ENCODE measurements at places on chromosomes 5 and 9. TPM values are rescaled to one million over a fixed set of nuclear protein-coding genes. Genes with fewer than 3 reads are reported as not detected.

ATP10B gene
- 0.74 TPM for total RNA-seq

C1QTNF3 gene
- total RNA-seq: 1.6 TPM

ZFP62 gene
- 24.5 TPM for total RNA-seq

SLC6A18 gene
- total RNA-seq: not detected

SUSD3 gene
- total RNA-seq: 471 TPM

ENG gene
- 336 TPM for total RNA-seq

OR1B1 gene
- not detected for total RNA-seq

ENC1 gene
- 78.1 TPM for total RNA-seq

SPATA31E1 gene
- 0.68 TPM for total RNA-seq

GABRA6 gene
- total RNA-seq: 6.1 TPM

CERCAM gene
- 30.5 TPM for total RNA-seq

NSG2 gene
- 0.74 TPM for total RNA-seq

DNA sequence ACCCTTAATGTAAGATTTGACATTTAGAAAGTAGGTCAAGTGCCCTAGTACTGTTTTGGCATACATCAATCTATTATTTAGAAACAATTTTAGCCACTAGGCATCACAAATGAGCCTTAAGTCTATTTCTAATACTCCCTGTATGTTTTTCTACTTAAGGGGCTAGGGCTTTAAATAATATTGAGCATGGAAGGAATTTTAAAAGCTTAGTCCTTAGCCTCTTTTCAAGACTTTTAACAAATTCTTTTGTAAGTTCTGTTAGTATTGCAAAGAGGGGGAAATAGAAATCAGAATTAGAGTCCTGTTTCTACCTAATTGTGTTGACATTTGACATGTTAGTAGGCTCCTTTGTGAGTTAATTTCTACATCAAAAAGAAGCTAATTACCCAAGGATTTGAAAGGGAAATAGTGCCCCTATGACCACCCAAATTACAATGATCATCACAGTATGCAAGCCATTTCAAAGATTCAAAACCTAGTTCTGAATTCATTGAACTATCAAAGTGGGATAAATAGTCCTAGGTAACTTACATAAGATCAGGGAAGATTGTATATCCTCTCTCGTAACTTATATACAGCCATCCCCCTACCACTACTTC is 647.8 kb upstream of the ACO1 start:
- no peak for DNase-seq

- DNase-seq: no peak
These were observed 43.9 kb upstream of the RNF130 start for GRCh38 chr5:180115326-180116076.

DNA sequence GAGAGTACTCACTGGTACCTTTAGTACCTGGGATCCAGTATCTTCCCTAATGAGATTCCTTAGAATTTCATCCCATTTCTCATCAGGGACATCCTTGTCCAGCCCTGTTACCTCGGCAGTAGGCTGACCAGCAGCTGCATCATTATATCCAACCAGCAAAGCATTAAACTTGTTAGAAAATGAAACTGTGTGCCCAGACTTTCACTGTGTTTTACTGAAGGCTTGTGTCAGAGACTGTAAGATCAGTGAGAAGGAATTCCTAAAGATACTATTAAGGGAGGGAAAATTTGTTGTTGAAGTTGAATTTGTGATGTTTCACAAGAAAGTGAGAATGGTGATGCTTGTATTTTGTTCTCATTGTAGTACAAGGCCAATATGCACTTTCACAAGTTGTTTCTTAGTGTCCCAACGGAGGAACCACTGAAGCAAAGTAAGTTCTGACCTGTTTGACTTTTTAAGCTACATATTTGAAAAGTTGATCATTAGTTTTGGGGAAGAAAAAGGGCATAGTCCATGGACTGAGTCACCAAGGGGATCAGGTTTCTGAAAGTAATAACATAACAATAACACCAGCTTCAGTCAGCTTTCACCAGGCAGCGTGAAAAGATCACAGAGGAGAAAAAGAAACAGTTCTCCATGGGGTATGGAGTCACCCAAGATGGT is 48.8 kb downstream of the GRAMD2B start:
- DNase-seq: no peak

DNA sequence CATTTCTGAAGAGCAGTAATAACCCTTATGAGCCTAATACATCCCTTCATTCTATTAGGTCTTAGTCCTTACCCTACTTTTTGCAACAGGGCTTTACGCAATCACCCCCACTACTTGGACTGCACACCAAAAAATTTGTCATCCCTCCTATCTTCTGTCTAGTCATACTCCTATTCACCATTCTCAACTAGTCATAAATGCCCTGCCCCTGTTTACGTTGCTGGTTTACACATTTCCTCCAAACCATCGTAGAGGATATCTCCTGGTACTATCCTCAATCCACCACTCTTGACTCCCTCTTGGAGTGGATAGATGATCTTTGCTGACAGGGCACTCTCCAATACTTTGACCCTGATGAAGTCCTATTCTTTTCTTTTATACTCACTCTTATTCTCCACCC is 98.2 kb upstream of the CCNG1 start:
- DNase-seq: no peak

- DNase-seq: no peak
These were observed 64.1 kb upstream of the RAD23B start for GRCh38 chr9:107218829-107219485.

DNA sequence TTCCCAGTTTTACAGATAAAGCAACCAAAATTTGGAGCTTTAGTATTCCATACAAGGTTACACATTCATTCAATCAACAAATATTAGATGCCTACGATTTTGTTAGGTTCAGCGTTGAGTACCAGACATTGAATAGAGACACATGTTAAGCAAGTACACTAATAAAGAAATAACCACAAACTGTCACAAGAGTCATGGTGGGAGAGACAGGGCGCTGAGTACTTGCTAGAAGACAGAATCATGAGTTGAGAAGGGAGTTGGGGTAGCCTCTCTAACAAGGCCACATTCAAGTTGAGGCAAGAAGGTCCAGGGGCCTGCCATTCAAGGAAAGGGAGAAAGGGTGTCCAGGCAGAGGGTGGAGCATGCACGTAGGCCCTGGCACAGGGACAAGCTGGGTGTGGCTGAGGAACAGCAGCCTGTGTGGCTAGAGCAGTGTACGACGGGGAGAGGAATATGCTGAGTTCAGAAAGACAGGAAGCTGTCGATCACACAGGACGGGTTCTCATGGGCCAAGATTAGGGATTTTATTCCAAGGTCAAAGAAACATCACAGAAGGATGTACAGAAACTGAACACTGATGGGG is 17.0 kb downstream of the CDK5RAP2 start:
- no peak for DNase-seq

GRCh38 chr5:55575815-55576583 is 41.2 kb upstream of the PLPP1 start:
- no peak for DNase-seq

DNA sequence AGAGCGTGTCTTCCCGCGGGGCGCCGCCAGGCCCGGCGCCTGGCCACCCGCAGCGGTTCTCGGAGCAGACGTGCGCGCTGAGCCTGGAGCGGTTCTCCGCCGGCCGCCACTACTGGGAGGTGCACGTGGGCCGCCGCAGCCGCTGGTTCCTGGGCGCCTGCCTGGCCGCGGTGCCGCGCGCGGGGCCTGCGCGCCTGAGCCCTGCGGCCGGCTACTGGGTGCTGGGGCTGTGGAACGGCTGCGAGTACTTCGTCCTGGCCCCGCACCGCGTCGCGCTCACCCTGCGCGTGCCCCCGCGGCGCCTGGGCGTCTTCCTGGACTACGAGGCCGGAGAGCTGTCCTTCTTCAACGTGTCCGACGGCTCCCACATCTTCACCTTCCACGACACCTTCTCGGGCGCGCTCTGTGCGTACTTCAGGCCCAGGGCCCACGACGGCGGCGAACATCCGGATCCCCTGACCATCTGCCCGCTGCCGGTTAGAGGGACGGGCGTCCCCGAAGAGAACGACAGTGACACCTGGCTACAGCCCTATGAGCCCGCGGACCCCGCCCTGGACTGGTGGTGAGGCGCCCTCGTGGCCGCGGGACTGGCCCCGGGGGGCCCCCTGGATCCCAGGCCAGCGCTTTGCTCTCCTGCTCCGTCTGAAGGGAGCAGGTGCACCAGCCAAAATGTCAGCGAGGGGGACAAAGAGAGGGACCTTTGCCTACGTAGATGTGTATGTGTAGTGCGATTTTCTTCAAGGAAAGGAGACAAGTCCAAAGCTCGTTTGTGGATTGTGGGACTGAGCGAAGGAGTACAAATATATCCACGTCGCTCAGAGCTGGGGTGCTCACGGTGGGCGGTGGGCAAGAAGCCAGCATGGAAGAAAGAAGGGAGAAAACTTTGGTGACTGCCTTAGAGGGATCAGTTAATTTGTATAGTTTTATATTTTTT is 19.5 kb downstream of the BTNL9 start:
- DNase-seq: no peak

GRCh38 chr9:87184956-87185642 is 237.8 kb upstream of the GAS1 start:
- no peak for DNase-seq

DNA sequence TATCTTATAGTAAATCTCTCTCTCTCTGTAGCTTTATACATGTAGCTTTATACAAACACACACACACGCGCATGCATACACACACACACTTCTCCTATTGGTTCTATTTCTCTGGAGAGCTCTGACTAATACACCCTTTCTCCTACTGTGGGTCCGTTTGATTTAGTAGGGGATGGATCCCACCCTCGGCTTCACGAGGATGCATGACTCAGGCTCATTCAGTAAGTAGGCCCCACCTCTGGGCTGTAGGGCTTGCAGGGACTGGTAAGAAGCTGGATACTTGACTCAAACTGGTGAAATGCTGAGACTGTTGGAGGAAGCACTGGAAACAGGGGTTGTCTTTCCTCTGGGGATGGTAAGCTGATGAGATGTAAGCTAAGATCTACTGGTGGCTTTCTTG is 98.7 kb downstream of the SLC24A2 start:
- DNase-seq: no peak

DNA sequence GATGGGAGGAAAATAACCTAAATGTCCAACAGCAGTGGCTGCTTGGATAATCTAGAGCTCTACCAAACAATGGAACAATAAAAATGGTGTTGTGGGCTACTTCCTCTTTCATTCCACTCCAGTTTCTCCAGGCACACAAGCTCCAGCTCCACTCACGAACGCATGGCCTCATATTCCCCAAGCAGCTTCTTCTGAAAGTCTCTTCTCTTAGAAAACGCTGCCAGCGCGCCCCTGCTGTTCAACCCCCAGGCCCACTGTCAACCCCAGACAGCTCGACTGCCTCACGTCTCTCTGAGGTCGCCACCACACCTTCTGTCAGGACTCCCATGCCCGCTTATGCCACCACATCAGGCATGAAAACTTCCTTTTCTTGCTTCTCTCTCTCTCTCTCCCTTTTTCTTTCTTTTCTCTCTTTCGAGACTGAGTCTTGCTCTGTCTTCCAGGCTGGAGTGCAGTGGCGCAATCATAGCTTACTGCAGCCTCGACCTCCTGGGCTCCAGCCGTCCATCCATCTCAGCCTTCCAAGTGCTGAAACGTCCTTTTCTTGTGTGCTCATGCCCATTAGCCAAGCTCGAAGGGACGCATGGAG is 16.2 kb downstream of the OR2V2 start:
- DNase-seq: no peak

DNA sequence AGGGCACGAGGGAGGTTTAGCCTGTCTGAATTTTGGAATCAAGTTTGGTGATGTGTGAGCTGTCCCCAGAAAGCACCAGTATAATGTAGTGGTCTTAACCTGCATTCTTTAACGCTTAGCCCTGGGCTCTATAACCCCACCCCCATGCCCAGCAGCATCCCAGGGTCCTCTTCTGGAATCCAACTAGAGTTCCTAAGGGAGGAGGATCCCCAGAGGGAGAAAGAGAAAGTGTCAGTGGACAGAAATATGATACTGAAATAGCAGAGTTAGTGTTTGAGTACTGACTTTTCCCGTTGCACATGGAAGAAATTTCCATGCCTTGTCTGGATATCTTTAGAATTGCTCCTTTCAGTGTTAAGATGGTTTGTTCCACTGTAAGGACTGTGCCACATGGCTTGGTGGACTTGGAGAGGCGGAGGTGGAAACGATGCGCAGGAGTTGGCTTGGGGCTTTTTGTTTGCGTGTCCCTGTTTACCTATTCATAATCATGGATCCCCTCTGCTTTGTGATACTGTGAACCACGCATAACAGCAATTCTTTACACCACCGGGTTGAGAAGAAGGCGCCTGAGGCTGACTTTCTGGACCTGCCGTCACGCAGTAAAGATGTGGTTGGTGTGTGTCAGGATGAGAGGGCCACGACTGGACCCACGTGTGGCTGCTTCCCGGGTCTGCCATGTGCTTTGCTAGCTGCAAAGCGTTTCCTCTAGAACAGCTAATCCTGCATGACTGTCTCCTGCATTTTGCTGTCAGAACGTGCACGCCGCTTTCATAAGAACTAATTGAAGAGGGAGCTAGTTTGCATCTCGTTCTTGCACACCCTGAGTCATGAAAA is 142.3 kb downstream of the SMARCA2 start:
- DNase-seq: peak; percentile 23

GRCh38 chr9:136634904-136635303 is 27.8 kb upstream of the EGFL7 start:
- DNase-seq: no peak
